Stimulated activated CD8-positive, alpha-beta memory T cell treated with anti-CD3 and anti-CD28 coated beads, Interleukin-4, amount 100 ng/mL, for 1 hour (primary cell): ENCODE measurements at places on chromosomes 4 and X.
A peak's percentile ranks its signal among the peaks of the same experiment; 100 is the strongest.

GRCh38 chrX:102846544-102847236 is 90.4 kb upstream of the RAB40AL start:
- no peak for DNase-seq

DNA sequence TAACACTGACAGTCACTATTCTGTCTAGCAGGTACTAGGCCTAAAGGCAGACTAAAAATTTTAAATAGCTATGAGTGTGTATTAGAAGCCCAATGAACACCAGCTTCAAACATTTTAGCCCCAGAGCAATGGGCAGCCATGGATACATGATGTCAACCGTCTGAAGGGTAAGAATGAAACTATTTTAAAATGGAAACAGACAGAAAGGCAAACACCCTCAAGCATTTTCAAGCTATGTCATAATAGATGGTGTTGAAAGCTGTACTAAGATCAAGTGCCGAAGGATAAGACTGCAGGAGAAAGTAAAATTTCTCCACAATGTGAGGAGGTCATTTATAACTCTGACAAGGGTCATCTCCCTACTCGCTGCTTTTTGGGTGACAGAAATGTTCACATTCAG is 225.0 kb downstream of the COL25A1 start:
- DNase-seq: no peak

- DNase-seq: no peak
Observed at GRCh38 chr4:123398853-123399626, 2.4 kb downstream of the SPRY1 start.

DNA sequence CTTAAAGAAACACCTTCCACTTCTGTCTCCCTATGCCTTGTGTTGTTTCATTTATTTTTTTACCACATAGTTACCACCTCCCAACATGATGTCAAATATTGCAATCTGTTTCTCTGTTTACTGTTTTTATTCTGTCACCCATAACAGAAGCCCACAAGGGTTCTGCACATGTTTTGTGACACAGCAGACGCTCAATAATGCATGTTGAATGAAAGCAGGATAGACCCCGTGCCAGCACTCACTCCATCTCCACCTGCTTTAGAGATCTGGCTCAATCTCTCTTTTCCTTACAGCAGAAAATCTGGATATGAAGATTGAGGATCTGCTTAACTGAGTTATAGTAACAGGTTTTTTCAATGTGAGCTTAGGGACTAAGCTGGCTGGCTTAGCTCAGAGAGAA is 116.8 kb upstream of the NUDT10 start:
- DNase-seq: no peak

- DNase-seq: no peak
Observed at GRCh38 chr4:34486461-34487363, 1757.6 kb downstream of the ARAP2 start.

DNA sequence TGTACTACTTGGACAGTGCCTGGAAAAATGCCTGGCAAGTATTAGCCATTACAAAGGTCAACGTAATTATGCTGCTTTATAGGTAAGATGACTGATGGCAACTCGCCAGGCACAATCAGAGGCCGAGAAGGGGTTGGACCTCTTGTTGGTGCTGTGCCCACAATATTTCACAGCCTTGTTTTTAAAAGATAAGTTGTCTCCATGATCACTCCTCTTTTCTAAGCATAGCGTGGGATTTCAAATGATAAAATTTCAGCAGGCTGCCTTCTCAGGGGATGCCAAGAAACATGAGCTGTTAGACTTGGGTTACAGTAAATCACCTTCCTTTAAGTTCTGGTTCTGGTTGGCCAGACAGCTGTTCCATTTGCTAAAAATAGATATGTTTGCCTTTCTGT is 26.9 kb downstream of the HOPX start:
- no peak for DNase-seq

DNA sequence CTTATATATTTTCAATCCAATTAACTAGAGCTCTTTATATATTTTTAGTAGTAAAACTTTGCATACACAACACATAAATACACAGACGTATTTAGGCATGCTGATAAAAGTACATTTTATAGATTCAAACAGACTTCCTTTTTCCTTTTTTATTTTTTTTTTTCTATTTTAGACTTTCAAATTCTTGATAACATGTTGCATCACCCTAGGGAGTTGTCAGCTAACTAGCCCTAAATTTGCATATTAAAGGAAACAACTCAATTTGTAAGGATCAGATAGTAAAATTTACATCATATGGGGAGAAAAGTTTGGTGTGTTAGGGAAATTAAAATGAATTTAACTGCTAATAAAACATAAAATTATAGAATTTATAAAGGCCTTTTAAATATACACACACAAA is 47.4 kb upstream of the APOOL start:
- DNase-seq: no peak

- DNase-seq: no peak
Observed at GRCh38 chr4:37653601-37654000, 32.6 kb downstream of the RELL1 start.

- no peak for DNase-seq
Observed at GRCh38 chrX:122113376-122113775, 1066.0 kb downstream of the GLUD2 start.

- no peak for DNase-seq
Observed at GRCh38 chr4:72577211-72577610, 8.2 kb upstream of the ADAMTS3 start.

GRCh38 chrX:151178746-151179145 is 2.4 kb downstream of the GPR50 start:
- no peak for DNase-seq

DNA sequence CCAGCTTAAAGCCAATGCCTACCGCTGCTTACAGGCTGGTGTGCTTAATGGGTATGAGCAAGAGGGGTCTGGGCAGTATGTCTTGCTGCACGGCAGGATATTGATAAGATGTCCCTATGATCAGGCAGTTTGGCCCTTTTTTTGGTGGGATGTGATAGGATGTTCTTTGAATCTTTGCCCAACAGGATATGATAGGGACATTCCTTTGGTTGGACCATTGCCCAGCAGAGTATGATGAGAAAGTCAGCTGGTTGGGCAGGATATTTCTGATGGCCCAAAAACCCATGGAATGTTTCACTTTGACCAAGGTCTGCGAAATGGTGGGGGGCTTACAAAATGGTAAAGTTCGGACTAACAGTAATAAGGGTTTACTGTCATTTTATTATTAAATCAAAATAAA is 1060.6 kb downstream of the STIM2 start:
- DNase-seq: no peak

GRCh38 chr4:174005422-174005821 is 278.0 kb downstream of the FBXO8 start:
- no peak for DNase-seq

GRCh38 chr4:2696423-2696822 is 59.7 kb downstream of the TNIP2 start:
- DNase-seq: no peak

DNA sequence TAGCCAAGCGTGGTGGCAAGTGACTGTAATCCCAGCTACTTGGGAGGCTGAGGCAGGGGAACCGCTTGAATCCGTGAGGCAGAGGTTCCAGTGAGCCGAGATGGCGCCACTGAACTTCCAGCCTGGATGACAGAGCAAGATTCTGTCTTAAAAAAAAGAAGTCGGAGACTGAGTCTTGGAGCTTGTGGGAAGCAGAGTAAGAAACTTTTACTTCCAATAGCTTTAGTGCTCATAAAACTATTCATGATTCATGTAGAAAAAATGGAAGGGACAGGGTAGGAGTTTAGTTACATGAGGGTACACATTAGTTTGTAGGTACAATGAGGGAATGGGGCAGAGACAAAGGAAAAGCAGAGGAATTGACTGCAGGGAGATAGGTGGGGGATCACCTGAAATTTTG is 19.3 kb downstream of the RAP2C start:
- DNase-seq: no peak

DNA sequence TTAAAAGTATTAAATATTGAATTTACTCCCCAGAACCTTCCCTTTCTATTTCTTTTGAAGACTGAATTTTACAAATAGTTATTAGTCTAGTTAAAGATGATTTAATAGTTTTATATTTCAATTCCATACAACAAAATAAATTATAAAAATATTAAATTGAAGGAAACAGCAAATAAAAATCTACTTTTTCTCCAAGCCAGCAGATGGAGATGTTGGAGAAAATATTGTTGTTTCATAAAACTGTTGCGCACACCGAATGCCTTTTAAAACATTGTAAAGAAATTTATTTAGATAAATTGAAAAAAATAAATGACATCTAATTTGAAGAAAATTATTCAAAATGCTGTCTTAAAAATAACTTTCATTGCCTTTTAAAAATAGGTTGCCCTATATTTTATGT is 5.5 kb downstream of the GRIA2 start:
- DNase-seq: no peak

GRCh38 chr4:20570981-20571715 is 129.1 kb upstream of the PACRGL start:
- DNase-seq: no peak

GRCh38 chrX:132207996-132208395 is 11.3 kb downstream of the RAP2C start:
- DNase-seq: no peak

GRCh38 chr4:26858947-26859401 is 1.7 kb upstream of the STIM2 start:
- DNase-seq: no peak

GRCh38 chrX:49106930-49107329 is 16.6 kb downstream of the GPKOW start:
- no peak for DNase-seq

GRCh38 chrX:136251041-136251991 is at the start of gene MAP7D3:
TSS of gene MAP7D3 (minus strand) at chrX:136251400. CDS start at chrX:136251358, 42 bp downstream.
- peak; percentile 29 for DNase-seq

DNA sequence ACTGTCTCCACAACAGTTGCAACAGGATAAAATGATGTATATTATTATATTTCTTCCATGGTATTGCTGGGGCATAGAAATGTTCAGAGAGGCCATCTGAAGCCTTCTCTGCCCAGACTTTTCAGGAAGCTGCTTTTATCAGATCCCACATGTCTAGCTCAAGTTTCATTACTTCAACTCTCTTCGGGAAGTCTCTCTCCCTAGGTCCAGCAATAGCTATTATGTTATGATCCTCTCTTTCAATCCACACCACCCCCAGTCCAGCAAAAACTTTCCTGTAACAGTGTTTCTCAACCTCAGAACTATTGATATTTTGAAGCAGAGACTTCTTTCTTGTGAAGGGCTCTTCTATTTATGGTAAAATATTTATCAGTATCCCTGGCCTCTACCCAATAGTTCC is 44.9 kb downstream of the CXCL1 start:
- no peak for DNase-seq

GRCh38 chr4:157885811-157886210 is 287.0 kb downstream of the GASK1B start:
- no peak for DNase-seq

- DNase-seq: no peak
Observed at GRCh38 chr4:70873216-70873615, 29.0 kb upstream of the MOB1B start.

DNA sequence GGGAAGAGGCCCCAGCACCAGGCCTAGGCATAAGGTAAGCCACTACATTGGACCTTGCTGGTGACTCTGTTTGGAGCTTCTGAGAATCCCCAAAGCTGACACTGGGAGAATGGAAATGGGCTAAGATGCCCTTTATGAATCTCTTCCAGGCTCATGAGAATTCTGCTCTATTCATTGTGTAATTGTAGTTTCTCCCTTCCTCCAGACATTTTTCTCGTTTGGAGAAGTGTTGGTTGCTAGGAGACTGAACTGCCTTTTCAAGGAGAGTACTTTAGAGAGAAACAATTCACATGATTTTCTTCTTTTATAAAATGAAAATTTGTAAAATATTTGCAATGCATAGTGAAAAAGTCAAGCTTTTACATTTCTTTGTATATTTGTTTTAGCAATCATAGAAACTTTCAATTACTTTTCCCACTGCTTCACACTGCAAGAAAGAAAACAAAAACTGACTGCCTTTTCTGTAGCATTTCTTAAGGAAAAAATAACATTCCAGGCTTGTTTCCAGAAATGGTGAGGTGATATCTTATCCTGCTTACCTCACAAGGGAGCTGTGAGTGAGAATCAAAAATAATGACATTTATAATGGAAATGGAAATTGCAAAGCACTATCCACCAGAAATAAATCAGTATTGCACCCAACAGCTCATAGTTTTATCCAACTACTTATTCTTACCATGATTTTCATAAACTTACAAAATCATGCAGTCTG is 24.9 kb upstream of the DCHS2 start:
- no peak for DNase-seq

DNA sequence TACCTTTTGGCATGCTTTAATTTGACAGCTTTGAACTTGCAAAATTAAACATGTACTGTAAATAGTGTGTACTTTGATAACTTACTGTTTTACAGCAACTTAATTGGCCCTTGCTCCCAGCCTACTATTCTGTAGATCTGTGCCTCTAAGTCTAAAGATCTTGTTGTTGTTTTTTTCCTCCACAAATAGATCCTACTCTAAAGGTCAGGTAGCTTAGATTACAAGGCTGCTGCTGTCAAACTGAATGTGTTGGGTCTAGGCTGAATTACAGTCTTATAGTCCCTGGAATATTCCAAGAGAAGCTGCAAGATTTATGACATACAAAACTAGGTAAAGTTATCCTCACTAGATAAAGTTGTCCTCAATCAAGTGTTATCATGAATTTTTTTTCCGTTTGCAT is 18.7 kb downstream of the DIAPH2 start:
- no peak for DNase-seq

DNA sequence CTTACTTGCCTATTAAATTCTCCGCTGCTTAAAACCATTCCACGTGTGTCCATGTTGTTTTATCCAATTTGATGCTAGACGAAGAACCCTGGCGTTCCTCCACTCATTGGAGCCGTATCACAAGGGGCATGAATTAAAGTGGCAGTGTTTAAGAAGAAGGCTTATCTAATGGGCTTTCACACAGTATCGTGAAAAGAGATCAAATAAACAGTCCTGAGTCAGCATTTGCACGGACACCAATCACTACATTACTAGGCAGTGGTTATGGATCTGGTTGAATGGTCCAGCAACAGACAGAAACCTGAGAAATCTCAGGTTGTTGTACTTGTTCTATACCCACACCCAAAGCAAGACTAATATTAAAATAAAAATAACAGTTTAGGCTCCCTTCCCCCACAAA is 671.6 kb downstream of the FAT4 start:
- DNase-seq: no peak

GRCh38 chr4:101853028-101853427 is 62.5 kb downstream of the BANK1 start:
- no peak for DNase-seq

- no peak for DNase-seq
Observed at GRCh38 chr4:183638436-183638835, 20.5 kb downstream of the RWDD4 start.

DNA sequence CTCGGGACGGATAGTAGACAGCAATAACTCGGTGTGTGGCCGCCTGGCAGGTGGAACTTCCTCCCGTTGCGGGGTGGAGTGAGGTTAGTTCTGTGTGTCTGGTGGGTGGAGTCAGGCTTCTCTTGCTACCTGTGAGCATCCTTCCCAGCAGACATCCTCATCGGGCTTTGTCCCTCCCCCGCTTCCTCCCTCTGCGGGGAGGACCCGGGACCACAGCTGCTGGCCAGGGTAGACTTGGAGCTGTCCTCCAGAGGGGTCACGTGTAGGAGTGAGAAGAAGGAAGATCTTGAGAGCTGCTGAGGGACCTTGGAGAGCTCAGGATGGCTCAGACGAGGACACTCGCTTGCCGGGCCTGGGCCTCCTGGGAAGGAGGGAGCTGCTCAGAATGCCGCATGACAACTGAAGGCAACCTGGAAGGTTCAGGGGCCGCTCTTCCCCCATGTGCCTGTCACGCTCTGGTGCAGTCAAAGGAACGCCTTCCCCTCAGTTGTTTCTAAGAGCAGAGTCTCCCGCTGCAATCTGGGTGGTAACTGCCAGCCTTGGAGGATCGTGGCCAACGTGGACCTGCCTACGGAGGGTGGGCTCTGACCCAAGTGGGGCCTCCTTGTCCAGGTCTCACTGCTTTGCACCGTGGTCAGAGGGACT is 5.7 kb upstream of the MSANTD1 start:
- no peak for DNase-seq
